ENCODE measurements at places on chromosomes 12 and 14. TPM values are rescaled to one million over a fixed set of nuclear protein-coding genes. Genes with fewer than 3 reads are reported as not detected.

ACACB gene
- total RNA-seq = 21.4 TPM

CPM gene
- 1.2 TPM for total RNA-seq

IGFBP6 gene
- total RNA-seq = 2.0 TPM

DDX23 gene
- 162 TPM for total RNA-seq

RGS6 gene
- not detected for total RNA-seq

PRIMA1 gene
- not detected for total RNA-seq

MMP17 gene
- total RNA-seq = 0.36 TPM

CRIP1 gene
- total RNA-seq = 453 TPM

DNA sequence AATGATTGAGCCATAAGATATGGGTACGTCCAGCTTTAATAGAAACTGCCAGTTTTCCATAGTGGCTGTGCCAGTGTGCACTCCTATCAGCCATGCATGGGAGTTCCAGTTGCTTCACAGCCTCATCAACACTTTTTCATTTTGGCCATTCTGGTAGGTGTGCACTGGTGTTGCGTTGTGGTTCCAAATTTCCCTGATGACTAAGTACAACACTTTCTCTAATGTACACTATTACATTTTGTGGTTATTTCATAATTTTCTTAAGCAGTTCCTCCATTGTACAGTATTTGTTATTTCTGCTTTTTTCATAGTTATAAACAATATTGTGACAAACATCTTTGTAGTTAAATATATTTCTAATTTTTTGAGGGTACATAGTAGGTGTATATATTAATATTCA, 21.5 kb upstream of the OAS1 start:
- no peak for DNase-seq
- peaks cover 44% of the 10 kb centered on the region for H3K27me3 ChIP-seq
- no peak overlapping the region for H3K4me3 ChIP-seq
- no peaks in the 10 kb centered on the region for H3K36me3 ChIP-seq
- no peak overlapping the region for H3K27ac ChIP-seq
- no peaks in the 10 kb centered on the region for H3K4me1 ChIP-seq

GRCh38 chr14:72318648-72319047, 386.4 kb downstream of the RGS6 start:
- peak overlapping the region; percentile 35 for H3K27ac ChIP-seq
- no peak overlapping the region for H3K4me3 ChIP-seq
- peaks cover 3% of the 10 kb centered on the region for H3K36me3 ChIP-seq

DNA sequence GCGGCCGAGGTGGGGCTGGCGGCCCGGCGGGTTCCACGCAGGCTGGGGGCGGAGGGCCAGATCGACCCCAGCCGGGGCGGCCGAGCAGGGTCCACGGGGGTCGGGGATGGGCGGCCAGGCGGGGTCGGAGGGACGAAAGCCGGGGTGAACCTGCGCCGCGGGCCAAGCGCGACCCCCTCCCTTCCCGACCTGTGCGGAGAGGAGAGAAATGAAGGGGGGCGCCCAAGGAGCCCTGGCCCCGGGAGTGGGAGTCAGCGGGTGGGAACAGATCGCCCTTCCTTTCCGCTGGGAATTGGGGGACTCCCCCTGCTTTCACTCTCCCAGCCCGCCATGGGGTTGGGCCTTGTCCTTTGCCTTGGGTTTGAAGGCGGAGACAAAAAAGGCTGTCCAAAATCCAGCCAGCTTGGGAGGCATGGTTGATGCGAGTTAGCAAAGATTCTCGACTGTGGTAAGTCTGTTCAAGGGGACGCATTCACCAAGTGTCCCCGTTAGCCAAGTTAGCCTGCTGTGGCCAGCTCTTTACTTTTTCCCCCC, 559 bp upstream of the CKAP4 start:
- peak; percentile 47 for DNase-seq
- no peaks in the 10 kb centered on the region for H3K36me3 ChIP-seq
- peaks cover 8% of the 10 kb centered on the region for H3K4me1 ChIP-seq
- no peak overlapping the region for H3K27ac ChIP-seq

DNA sequence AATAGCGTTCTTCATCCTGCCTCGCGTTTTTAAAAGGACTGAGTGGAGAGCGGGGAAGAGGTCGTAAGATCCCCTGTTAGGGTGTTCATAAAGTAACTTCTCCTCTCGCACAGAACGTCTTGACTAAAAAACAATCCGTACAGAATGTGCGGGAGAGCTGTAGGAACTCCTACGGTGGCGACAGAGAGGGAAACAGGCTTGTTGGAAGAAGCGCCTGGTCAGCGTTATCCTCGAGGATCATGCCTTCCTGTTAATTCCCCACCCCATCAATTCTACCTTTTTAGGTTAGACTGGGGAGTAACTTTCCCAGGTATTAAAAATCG, 399 bp upstream of the WASHC4 start:
- peaks cover 12% of the 10 kb centered on the region for H3K36me3 ChIP-seq
- peaks cover 33% of the 10 kb centered on the region for H3K4me1 ChIP-seq
- H3K4me3 ChIP-seq = peak overlapping the region; percentile 97

DNA sequence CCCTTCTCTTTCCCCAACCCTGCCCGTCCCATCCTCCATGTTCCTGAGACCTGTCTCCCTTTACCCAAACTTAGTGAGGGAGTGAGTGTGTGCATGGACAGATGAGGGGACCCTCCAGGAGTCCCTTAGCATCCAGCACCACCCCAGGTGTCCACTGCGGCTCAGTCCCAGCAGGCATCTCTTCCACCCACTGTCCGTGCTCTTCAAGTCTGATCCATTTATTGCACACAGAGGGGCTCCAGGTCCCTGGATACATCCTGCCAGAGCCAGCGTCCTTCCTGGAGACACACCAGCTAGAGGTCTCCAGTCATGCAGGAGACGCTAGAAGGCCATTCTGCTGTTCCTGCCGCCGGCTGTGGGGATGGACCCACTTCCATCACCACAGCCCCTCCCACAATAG, 239.2 kb downstream of the ADGRD1 start:
- no peak for DNase-seq
- no peak overlapping the region for H3K27ac ChIP-seq
- no peaks in the 10 kb centered on the region for H3K36me3 ChIP-seq
- no peak overlapping the region for H3K4me3 ChIP-seq
- no peaks in the 10 kb centered on the region for H3K4me1 ChIP-seq

GRCh38 chr12:93844164-93844784, 167.1 kb downstream of the CRADD start:
- H3K27me3 ChIP-seq = peaks cover 2% of the 10 kb centered on the region
- no peak overlapping the region for H3K27ac ChIP-seq
- H3K36me3 ChIP-seq = peaks cover 19% of the 10 kb centered on the region
- peaks cover 24% of the 10 kb centered on the region for H3K4me1 ChIP-seq
- DNase-seq = no peak
- H3K4me3 ChIP-seq = no peak overlapping the region

- no peaks in the 10 kb centered on the region for H3K27me3 ChIP-seq
- H3K4me1 ChIP-seq = peaks cover 30% of the 10 kb centered on the region
- no peak overlapping the region for H3K27ac ChIP-seq
- DNase-seq = no peak
- peaks cover 2% of the 10 kb centered on the region for H3K36me3 ChIP-seq
Observed at GRCh38 chr12:57029457-57029856, 13.1 kb upstream of the TAC3 start.

- H3K27me3 ChIP-seq = no peaks in the 10 kb centered on the region
- H3K4me3 ChIP-seq = peak within 1 kb of the TSS; percentile 95
- peaks cover 38% of the 10 kb centered on the region for H3K36me3 ChIP-seq
Observed at GRCh38 chr12:6867413-6868210, at the start of gene TPI1. Gene TPI1 (plus strand): TSS chr12:6867531. CDS start chr12:6867567, 36 bp downstream.

GRCh38 chr14:96246539-96246847, 9.5 kb upstream of the BDKRB1 start:
- H3K4me1 ChIP-seq = no peaks in the 10 kb centered on the region
- H3K36me3 ChIP-seq = no peaks in the 10 kb centered on the region
- no peak overlapping the region for H3K4me3 ChIP-seq
- H3K27ac ChIP-seq = no peak overlapping the region
- H3K27me3 ChIP-seq = peaks cover 4% of the 10 kb centered on the region
- no peak for DNase-seq

GRCh38 chr14:89957791-89958190, 2.1 kb downstream of the TDP1 start:
- H3K4me3 ChIP-seq = peak overlapping the region; percentile 92
- H3K4me1 ChIP-seq = peaks cover 47% of the 10 kb centered on the region
- H3K27me3 ChIP-seq = no peaks in the 10 kb centered on the region
- H3K36me3 ChIP-seq = peaks cover 28% of the 10 kb centered on the region

DNA sequence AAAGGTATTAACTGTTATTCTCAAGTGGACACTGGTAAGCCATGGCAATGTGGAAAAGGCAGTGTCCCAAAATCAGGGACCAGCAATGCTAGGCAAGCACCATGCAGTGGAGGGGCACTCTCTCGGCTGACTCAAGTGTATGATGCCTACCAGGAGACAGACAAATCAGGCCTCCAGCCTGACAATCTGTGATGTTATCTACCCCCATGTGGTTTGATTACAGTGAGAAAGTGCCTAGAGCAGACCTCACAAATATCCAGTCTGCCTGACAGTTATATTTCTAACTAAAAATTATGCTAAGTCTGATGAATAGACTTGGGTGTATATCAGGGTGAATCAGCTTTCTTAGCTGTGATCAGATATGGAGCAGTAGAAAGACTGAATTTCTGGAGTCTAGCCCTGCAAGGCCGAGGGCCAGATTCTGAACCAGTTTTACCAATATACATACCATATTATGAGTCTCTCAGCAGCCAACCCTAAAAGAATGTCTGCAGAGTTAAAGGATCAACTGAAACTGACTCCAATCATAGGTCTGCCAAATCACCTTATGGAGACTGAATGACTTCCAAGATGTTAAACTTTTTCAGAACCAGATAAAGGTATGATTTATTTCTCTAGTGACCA, 3.2 kb downstream of the PLBD1 start:
- H3K27ac ChIP-seq = no peak overlapping the region
- H3K4me1 ChIP-seq = peaks cover 10% of the 10 kb centered on the region
- no peak overlapping the region for H3K4me3 ChIP-seq
- peaks cover 22% of the 10 kb centered on the region for H3K27me3 ChIP-seq

DNA sequence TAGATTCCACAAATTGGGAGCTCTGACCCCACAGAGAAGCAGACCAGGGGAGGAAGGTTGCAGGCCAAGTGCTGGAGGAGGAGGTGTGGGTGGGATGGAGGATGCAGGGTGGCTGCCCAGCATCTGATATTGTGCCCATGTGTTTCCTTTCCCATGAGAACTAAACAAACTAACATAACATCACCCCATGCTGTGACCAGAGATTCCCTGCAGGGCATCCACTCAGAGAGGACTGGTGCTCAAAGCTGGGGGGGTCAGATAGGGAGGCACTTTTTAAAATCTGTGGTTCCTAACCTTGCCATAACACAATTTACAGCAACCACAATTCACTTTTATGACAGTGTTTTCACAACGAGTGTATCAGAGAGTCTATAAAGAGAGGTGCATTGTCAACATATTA, 1277.6 kb downstream of the AACS start:
- H3K4me3 ChIP-seq = no peak overlapping the region
- no peaks in the 10 kb centered on the region for H3K36me3 ChIP-seq
- no peaks in the 10 kb centered on the region for H3K27me3 ChIP-seq
- no peak overlapping the region for H3K27ac ChIP-seq
- no peak for DNase-seq

DNA sequence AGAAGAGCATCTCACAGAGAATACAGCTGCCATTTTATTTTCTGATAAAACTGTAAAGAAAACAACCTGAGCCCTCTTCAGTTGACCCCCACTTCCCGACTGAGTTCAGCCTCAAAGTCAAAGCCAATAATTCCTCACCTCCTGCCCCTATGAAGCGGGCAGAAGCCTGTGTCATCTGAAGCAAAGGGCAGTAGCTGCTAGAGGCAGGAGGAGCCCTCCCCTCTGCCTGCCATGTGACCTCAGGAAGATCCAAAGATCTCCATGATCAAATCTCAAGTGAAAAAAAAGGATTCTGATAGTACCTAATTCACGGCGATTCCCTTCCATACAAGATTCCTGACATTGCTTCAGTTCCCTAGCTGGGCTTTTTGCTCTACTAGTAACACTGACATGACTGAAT, 223.1 kb upstream of the CAND1 start:
- no peaks in the 10 kb centered on the region for H3K36me3 ChIP-seq
- DNase-seq = no peak
- no peak overlapping the region for H3K4me3 ChIP-seq
- no peaks in the 10 kb centered on the region for H3K4me1 ChIP-seq

- H3K4me1 ChIP-seq = no peaks in the 10 kb centered on the region
- DNase-seq = no peak
- no peak overlapping the region for H3K4me3 ChIP-seq
- no peaks in the 10 kb centered on the region for H3K36me3 ChIP-seq
- no peak overlapping the region for H3K27ac ChIP-seq
Observed at GRCh38 chr12:97292588-97292987, 170.0 kb upstream of the RMST start.

DNA sequence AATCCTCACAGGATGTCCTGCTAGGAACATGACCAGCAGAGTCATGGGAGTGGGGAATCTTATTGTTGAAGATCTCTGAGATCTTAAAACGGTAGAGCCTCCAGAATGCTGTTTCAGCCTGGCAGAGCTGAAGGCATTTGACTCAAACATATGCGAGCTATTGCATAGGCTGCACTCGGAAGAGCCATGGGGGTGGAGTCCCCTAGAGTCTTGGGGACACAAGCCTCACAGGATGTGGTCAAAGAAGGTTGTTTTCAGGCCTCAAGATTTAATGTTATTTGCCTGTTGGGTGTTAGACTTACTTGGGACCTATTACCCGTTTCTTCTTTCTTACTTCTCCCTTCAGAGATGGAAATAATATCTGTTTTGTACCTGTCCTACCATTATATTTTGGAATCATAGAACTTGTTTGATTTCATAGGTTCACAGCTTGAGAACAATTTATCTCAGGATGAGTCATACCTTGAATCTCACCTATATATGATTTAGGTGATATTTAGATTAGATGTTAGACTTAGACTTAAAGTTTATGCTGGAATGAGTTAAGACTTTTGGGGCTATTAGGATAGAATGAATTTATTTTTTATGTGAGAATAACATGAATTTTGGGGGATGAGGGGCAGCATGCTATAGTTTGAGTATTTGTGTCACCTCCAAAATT, 172.2 kb upstream of the ATP2B1 start:
- H3K27me3 ChIP-seq = no peaks in the 10 kb centered on the region
- peaks cover 13% of the 10 kb centered on the region for H3K36me3 ChIP-seq
- DNase-seq = peak; percentile 49
- H3K4me3 ChIP-seq = peak overlapping the region; percentile 59
- H3K27ac ChIP-seq = peak overlapping the region; percentile 91

- H3K27ac ChIP-seq = no peak overlapping the region
- DNase-seq = no peak
- no peaks in the 10 kb centered on the region for H3K4me1 ChIP-seq
- no peaks in the 10 kb centered on the region for H3K36me3 ChIP-seq
Observed at GRCh38 chr14:86462193-86462753, 932.3 kb downstream of the FLRT2 start.

DNA sequence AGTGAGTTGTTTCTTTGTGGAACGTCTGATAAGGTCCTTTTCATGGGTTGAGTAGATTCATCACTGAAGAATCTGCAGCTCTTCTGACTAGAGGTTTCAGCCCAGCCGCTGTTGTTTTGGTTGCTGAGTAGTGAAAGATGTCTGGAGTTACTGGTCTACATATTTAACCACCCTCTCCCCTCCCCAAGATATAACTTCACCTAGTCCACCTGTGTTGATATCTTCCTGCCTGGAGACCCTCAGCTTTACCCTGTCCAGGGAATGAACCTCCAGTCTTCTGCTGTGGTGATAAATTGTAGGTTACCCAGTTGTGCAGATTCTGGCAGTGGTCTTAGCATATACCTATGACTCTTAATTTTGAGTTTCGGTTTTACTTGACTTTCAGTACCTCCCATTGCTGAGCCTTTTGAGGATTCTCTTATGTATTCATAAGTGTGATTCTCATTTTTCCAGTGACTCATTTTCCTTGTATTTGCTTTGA, 62.9 kb downstream of the CCDC91 start:
- peak overlapping the region; percentile 81 for H3K4me3 ChIP-seq
- H3K36me3 ChIP-seq = peaks cover 8% of the 10 kb centered on the region
- DNase-seq = no peak

Data from activated naive CD8-positive, alpha-beta T cell treated with anti-CD3 and anti-CD28 coated beads, Interleukin-2, amount 10 ng/mL, durations not matched to agents 7 days and 5 days (primary cell).